Renal cortical epithelial cell (primary cell): ENCODE measurements at places on chromosomes 12 and 14. TPM values are rescaled to one million over a fixed set of nuclear protein-coding genes. Genes with fewer than 3 reads are reported as not detected.

GRCh38 chr14:103161054-103161397 lies 37.8 kb downstream of the TNFAIP2 start:
- DNase-seq: peak; percentile 90

- no peak for DNase-seq
Observed at GRCh38 chr12:129068684-129069083, 215.4 kb downstream of the GLT1D1 start.

- peak; percentile 26 for DNase-seq
Observed at GRCh38 chr12:126337556-126338441, 1272.6 kb downstream of the AACS start.

GRCh38 chr14:68306265-68306933 lies 486.5 kb downstream of the ZFP36L1 start:
- no peak for DNase-seq

DNA sequence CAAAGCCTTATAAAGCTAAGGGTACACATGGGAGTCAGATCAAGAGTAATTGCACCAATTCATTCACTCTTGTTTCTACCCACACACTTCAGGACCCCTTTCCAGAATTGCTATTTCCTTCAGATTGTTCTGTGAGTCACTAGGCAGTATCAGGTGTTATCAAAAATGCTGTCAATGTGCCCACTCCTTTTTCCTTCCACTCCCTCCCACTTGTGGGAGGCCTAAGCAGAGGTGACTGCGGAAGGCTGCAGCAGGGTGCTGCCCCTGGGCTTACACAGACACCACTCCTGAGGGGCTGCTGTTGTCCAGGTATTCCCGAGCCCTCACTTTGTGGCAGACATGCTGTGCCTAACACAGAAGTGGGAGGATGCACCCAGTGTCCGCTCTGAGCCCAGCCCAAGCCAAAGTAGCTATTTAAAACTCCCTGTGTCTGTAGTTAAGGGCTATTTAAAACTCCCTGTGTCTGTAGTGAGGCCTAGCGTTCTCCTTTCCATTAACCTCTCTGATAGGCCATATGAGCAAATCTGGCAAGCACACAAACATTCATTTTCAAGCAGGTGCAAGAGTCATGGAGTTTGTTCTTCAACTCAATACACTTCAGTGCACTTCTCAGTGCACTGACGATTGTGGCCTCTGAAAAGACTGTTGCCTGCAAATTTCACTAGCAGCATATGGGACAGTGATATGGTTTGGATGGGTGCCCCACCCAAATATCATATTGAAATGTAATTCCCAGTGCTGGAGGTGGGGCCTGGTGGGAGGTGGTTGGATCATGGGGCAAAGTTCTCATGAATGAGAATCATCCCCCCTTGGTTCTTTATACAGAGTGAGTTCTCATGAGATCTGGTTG lies 117.8 kb downstream of the PHLDA1 start:
- DNase-seq: no peak

- no peak for DNase-seq
Observed at GRCh38 chr14:56131865-56132833, 13.9 kb downstream of the PELI2 start.

DNA sequence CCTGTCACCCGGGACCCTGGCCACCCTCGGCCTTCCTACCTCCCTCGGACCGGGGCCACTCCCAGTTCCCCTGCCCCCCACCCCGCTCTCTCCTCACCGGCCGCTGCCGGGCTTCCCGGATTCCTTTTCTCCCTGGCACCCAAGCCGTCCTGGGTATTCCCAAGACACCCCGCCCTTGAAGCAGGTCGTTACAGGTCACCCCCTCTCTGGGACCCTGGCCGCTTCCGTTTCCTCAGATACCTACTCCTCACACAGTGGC lies 493 bp downstream of the NUMB start:
- DNase-seq: no peak

DNA sequence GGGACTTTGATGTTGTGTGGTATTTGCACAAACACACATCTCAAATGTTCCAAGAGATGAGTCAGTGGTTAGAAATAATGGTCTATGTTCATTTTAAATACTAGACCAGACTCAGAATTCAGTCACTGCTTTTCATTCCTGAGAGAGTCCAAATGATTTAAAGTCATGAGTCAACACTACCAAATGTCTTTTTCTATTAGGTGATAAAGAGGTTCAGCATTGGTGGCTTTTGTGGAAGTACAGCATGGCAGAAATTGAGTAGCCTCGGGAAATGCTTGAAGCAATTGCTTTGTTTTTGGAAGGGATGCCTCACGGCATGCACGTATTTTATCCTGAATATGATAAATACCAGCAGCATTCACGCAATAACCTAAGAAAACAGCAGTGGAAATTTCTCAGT lies 115.7 kb downstream of the DIO2 start:
- DNase-seq: peak; percentile 42

NANOG gene
- not detected in 2 replicates for total RNA-seq

JDP2 gene
- 27.0 and 36.5 TPM in 2 replicates for total RNA-seq

SMCO2 gene
- total RNA-seq: not detected in 2 replicates
